ENCODE measurements at places on chromosomes 6 and 20. TPM values are rescaled to one million over a fixed set of nuclear protein-coding genes. Genes with fewer than 3 reads are reported as not detected.

DNA sequence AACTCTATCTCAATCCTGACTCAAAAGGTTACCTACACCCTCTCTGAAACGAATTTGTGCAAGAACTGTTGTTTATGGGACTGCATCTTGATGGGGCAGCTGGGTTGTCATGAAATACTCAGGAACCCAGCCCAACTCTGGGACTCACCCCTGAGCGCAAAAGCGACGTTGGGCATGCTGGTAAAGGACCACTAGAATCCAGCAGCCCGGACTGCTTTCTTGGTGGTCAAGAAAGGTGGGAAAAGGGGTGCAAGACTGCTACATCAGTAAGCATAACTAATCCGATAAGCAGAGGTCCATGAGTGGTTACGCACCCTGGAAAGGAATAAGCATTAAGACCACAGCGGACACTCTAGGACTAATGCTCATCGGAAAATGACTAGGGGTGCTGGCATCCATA, 6.3 kb upstream of the PRR18 start:
- H3K27ac ChIP-seq, result no peak overlapping the region
- H3K4me1 ChIP-seq, result no peaks in the 10 kb centered on the region
- H3K4me3 ChIP-seq, result no peak overlapping the region
- DNase-seq, result no peak

DNA sequence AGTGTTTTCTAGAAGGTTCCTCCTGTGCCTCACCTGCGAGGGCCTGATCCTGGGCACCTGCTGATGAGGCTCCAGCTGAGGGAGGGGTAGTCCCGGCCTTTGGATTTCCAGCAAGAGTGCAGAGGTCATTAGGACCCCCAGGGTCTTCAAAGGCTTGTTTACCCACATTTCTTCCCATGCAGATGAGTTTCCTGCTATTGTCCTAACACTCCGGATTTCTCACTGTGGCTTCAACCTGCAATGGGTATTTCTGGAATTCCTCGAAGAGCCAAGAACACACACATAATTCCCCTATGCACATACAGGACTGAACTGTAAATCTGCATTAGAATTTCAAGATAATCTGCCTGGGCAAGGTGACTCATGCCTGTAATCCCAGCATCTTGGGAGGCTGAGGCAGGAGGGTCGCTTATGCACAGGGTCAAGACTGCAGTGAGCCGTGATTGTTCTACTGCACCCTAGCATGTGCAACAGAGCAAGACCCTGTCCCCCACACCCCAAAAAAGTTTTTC, 53.9 kb downstream of the ADNP start:
- peaks cover 4% of the 10 kb centered on the region for H3K36me3 ChIP-seq
- H3K4me1 ChIP-seq, result no peaks in the 10 kb centered on the region
- no peak overlapping the region for H3K27ac ChIP-seq
- H3K27me3 ChIP-seq, result no peaks in the 10 kb centered on the region
- no peak overlapping the region for H3K4me3 ChIP-seq

The TMEM170B gene
- total RNA-seq, result 0.98 TPM

- peaks cover 4% of the 10 kb centered on the region for H3K27me3 ChIP-seq
- no peaks in the 10 kb centered on the region for H3K36me3 ChIP-seq
- H3K27ac ChIP-seq, result no peak overlapping the region
- H3K4me3 ChIP-seq, result no peak overlapping the region
- DNase-seq, result no peak
Measured at GRCh38 chr6:47132724-47133123, 90.6 kb upstream of the ADGRF1 start.

DNA sequence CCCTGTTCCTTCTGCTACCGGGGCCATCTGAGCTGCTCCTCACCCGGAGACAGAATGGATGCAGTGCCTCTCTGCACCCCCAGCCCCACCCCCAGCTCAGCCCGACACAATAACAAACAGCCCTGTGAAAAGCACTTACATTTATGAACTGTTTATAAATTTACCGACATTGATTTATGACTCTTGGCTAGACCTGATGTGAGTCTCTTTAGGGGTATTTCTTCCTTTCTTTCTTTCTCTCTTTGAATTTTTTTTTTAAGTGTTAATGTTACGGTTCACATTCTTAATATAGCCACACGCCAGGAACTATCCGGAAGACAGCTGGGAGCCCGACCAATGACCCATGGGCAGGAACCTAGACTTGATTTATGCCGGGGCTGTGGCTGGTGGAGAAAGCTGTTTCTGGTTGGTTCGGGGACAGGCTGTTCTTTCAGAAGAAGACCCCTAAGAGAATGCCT, 266.3 kb downstream of the CDC5L start:
- peaks cover 17% of the 10 kb centered on the region for H3K4me1 ChIP-seq
- no peak overlapping the region for H3K27ac ChIP-seq
- H3K36me3 ChIP-seq, result no peaks in the 10 kb centered on the region
- H3K27me3 ChIP-seq, result peaks cover 4% of the 10 kb centered on the region

- DNase-seq, result no peak
- H3K27me3 ChIP-seq, result peaks cover 27% of the 10 kb centered on the region
- no peak overlapping the region for H3K4me3 ChIP-seq
- no peak overlapping the region for H3K27ac ChIP-seq
Measured at GRCh38 chr6:150298030-150298380, 70.8 kb upstream of the IYD start.

The LY6G6D gene
- not detected for total RNA-seq
